ENCODE measurements at places on chromosomes 6 and 20. TPM values are rescaled to one million over a fixed set of nuclear protein-coding genes. Genes with fewer than 3 reads are reported as not detected.

- DNase-seq, result peak; percentile 25
These were observed 1.3 kb downstream of the HINT3 start for GRCh38 chr6:125957845-125958244.

DNA sequence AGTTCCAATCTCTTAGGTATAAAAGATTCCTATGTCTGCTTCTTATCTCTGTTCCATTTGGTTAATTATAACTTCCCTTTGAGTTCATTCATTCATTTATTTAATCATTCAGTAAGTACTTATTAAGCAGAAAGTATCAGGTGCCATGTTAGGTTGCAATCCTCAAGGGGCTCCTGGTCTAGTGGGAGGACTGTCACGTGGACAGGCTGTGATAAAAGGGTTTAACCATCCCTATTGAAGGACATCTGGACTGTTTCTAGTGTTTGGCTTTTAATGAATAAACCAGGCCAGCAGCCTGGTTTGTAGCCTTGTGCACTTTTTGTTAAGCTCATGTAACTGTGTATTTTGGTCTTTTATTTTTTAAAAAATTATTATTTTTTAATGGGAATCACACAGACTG lies 162.1 kb upstream of the OGFRL1 start:
- no peak for DNase-seq

GSTA1 gene
- total RNA-seq, result not detected

PBOV1 gene
- total RNA-seq, result not detected

DNA sequence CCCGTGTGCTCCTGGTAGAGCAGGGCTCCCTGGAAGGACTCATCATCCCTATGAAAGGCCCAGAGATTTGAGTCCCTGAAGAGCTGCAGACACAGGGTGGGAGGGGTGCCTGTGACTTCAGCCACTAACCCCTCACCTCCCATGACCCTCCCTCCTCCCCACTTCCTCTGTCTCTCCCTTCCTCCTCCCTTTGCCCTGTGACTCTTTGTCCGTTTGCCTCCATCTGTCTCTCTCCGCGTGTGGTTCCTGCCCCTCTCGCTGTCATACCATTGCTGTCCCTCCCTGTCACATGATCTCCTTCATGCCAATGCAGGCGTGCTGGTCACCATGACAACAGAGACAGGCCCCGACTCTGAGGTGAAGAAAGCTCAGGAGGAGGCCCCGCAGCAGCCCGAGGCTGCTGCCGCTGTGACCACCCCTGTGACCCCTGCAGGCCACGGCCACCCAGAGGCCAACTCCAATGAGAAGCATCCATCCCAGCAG lies 19.0 kb downstream of the EPB41L1 start:
- DNase-seq, result no peak

- no peak for DNase-seq
These were observed 246.2 kb downstream of the FOXC1 start for GRCh38 chr6:1855890-1856289.

MLIP gene
- total RNA-seq, result 18.3 TPM

- DNase-seq, result no peak
These were observed 216.4 kb downstream of the C6orf118 start for GRCh38 chr6:165092881-165093595.

DNA sequence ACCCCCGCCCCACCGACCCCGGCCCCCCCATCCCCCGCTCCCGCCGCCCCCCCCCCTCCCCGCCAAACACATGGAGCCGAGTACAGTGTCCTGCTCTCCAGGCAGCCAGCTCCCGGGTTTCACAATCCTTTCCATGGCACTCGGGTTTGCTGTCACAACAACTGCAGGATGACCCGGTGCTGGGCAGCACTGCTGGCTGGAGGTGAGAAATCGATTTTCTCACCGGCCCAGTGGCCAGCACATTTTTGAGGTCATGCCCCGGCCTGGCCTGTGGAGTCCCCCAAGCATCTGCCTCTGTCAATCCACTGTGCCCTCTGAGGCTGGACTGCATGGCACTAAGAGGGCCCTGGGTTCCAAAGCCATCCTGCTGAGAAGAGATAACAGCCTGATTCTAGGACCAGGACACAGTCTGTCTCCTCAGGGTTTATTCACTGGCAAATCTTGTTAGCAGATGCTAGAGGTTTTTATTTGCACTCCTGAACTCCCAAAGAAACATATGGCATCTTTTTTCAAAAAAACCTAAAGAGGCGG lies 129.5 kb downstream of the NFATC2 start:
- DNase-seq, result peak; percentile 87

BMP7 gene
- total RNA-seq, result not detected

- DNase-seq, result peak; percentile 41
These were observed 150.9 kb upstream of the MLIP start for GRCh38 chr6:53960311-53960710.

DNA sequence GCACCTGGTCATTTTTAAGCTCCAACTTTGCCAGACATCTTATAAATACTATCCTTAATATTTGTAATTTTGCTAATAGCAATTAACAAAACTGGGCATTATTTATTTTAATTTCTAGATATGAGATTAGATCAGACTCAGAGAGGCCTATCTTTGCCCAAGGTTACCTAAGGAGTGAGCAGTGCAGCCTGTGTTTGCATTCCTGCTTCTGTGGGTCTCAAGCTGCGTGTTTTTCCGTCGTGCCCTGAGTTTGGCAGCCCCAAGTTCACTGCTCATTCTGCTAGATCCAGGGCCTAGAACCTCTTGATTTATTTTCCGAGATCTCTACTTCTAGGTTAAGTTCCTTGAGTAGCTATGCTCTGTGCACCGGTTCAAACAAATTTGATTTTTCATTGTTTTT lies 11.0 kb upstream of the ADGRG6 start:
- no peak for DNase-seq

- no peak for DNase-seq
These were observed 458.3 kb downstream of the MMUT start for GRCh38 chr6:49004801-49005200.

GRCh38 chr6:30007132-30007764 lies 53.8 kb upstream of the POLR1H start:
- no peak for DNase-seq

CTCFL gene
- total RNA-seq, result not detected

Measured in myocyte (in vitro differentiated cells).